ENCODE measurements at places on chromosomes 6 and 20.

- DNase-seq, result no peak
Measured at GRCh38 chr6:54135665-54136369, 24.6 kb downstream of the MLIP start.

DNA sequence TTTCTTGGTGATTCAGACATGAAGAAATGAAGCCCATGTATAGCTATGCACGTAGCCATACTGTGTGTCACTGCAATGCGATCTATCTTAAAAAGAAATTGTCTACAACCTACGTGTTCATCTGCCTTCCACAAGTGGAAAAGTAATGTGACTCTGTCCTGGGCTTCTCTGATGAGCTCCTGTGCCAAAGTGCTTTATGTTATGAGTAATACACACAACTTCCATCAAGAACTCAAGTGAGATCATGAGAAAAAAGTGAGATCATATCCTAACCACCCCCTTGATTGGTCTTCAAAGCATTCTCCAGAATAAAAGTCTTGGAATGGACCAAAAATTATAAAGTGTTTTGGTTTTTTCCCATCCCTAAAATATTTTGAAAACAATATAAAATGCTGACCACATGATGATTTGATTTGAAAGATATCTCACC is 114.3 kb downstream of the DST start:
- DNase-seq, result no peak

GRCh38 chr6:39200498-39201020 is 28.7 kb downstream of the KCNK5 start:
- DNase-seq, result no peak

DNA sequence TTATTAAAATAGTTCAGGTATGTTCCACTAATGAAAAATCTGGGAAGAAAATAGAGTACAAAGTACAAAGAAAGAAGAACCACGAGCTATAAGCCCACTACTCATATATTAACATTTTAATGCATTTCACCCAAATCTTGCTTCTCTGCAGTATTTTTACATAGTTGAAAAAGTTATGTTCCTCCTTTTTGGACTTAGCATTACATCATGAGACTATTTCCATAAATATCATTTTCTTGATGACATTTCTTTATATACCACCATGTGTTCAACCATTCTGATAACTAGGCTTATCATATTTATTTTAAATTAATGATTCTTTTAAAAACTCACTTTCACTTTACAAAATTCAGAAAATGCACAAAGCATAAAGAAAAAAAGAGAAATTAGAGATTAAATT is 3.0 kb downstream of the IPCEF1 start:
- DNase-seq, result no peak

DNA sequence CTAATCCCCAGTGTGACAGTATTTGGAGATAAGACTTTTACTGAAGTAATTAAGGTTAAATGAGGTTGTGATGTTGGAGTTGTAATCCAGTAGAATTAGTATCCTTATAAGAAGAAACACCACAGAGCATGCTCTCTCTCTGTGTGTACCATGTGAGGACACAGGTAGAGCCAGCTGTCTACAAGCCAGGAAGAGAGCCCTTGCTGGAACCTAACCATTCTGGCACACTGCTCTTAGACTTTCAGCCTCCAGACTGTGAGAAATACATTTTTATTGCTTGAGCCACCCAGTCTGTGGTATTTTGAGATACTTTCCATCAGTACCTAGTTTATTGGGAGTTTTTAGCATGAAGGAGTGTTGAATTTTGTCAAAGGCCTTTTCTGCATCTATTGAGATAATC is 110.2 kb downstream of the PHF3 start:
- DNase-seq, result no peak

DNA sequence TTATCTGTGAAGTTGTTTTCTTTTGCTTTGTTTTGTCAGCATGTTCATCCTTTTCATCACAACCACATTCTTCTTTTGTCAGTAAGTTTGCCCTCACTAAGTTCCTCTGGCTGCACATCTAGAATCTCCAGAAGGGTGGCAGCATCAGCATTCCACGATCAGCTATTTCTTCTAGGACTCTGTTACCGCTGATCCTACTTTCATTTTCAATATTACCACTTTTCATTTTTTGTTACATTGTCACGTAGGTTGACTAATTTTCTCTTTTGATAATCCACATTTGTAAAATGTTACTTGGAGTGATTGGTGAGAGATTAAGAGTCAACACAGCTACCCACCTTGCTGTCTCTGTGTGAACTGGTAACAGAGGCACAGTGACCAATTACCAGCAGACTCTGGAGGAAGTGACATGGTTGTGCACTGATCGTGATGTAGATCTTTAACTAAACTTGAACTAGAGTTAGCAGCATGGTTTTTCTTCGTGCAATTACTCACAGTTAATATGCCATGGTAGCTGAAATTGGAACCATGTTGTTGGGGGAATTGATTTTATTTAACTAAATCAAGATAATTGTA is 307.9 kb upstream of the SLC35B3 start:
- no peak for DNase-seq

Data from CD4-positive, alpha-beta T cell treated with Interleukin-2 at 100 ng/mL for 4 hours (primary cell).